Daoy (cell line): ENCODE measurements at places on chromosomes 13 and 19. TPM values are rescaled to one million over a fixed set of nuclear protein-coding genes. Genes with fewer than 3 reads are reported as not detected.

METTL21C gene
- total RNA-seq = not detected in 2 replicates

STAP2 gene
- 28.9 and 35.7 TPM in 2 replicates for total RNA-seq

ACTN4 gene
- total RNA-seq = 124 and 199 TPM in 2 replicates

GAPDHS gene
- not detected in 2 replicates for total RNA-seq

OR10H1 gene
- total RNA-seq = not detected in 2 replicates

CATSPERD gene
- total RNA-seq = not detected in 2 replicates

DNA sequence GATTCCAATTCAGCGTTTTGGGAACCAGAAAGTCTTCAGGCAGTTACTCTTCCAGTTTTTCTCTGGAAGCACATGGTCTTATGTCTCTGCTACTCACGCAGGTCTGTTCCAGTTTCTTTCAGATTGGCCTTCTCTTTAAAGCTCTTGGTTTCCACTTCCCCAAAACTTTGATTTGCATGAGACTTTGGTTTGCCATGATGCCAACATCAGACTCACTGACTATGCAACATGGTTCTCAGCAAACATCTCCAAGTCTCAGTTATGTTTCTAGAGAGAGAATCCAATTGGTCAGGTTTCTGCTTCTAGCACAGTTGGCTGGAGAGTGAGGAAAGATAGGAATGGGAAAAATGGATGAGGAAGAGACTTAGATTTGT is 3.1 kb downstream of the AKAP11 start:
- no peak for DNase-seq

GRCh38 chr13:74325106-74325505 is 190.9 kb upstream of the KLF12 start:
- DNase-seq = peak; percentile 57

GRCh38 chr19:6020166-6020882 is 42.4 kb upstream of the RANBP3 start:
- no peak for DNase-seq

- DNase-seq = no peak
These were observed 19.0 kb upstream of the ACOD1 start for GRCh38 chr13:76929320-76929719.

DNA sequence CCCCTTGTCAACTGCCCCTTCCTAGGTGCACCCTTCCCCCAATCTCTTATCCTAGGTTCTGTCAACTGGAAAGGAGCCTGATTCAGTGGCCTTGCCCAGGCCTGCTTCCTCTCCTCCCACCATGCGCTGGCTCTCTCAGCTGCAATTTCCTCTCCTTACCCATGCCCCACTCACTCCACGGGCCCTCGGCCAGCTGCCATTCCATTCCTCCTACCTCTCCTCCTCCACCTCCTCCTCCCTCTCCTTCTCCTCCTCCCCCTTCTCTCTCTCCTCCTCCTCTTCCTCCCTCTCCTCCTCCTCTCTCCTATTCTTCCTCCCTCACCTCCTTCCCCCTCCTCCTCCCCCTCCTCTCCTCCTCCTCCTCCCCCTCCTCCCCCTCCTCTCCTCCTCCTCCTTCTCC is 9.6 kb upstream of the TIMM44 start:
- DNase-seq = peak; percentile 60

DNA sequence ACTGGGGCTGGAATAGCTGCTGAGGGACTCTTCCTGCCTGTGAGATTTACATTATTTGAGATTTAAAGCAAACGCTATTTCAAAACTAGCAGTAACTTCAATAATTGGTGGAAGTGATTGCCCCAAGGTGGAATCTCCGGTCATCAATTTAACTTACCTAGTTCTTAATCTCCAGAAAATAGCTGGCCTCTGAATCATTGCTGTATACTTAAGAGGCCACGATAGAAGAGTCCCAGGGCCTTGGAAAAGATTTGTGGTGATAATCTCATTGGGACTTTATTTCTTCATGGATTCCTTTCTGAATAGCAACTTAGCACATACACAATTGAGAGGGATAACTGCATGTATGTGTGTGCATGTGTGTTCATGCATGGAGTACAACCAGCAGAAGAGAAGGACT is 120.2 kb downstream of the DNAJC15 start:
- DNase-seq = no peak

DNA sequence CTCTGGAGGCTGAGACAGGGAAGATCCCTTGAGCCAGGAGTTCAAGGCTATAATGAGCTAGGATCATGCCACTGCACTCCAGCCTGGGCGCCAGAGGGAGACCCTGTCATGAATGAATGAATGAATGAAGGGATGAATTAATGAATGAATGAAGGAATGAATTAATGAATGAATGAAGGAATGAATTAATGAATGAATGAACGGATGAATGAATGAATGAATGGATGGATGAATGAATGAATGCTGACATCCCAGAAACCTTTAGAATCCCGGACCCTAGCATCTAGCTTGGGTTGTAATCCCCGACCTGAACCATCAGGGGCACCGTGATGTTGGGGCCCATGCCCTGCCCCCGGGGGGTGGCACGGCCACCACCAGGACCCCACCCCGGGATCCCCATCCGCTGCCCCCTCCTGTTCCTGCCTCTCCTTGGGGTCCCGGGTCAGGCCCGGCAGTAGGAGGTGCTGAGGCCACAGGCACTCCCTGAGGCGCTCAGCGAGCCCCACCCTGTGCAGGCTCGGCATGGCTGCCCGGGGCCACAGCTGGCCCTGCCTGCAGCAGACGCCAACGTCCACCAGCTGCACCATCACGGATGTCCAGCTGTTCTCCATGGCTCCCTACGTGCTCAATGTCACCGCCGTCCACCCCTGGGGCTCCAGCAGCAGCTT is 3.4 kb downstream of the EBI3 start:
- peak; percentile 32 for DNase-seq
